Activated CD8-positive, alpha-beta memory T cell treated with anti-CD3 and anti-CD28 coated beads for 1 hour (primary cell): ENCODE measurements at places on chromosomes 1 and 21.

- no peak for DNase-seq
Observed at GRCh38 chr1:243733670-243734307, 116.3 kb downstream of the AKT3 start.

DNA sequence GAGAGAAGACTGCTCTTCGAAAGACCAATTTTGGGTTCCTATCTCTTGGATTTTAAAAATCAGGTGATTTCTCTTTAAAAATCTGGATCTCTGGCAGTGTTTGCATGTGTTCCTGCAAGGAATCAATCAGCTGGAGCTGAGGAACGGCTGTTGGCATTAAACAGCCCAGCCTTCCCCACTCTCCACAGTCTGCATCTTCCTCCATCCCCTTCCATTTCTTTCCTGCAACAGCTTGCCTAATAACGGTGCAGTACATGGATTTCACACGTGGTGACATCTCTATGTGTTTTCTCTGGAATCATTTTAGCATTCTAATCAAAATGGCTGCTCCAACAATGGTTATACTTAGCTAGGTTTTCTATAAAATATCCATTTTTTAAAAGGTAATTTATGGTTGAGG, 20.0 kb downstream of the RIPPLY3 start:
- DNase-seq, result no peak

- DNase-seq, result no peak
Observed at GRCh38 chr1:96364576-96364975, 357.0 kb upstream of the PTBP2 start.

- no peak for DNase-seq
Observed at GRCh38 chr1:13930151-13930550, 230.2 kb downstream of the PRDM2 start.

GRCh38 chr1:45815667-45816458, 12.5 kb downstream of the MAST2 start:
- no peak for DNase-seq

- DNase-seq, result no peak
Observed at GRCh38 chr1:156064615-156065014, 3.7 kb downstream of the RAB25 start.

- DNase-seq, result no peak
Observed at GRCh38 chr1:40880813-40881549, 18.8 kb upstream of the CITED4 start.

- DNase-seq, result no peak
Observed at GRCh38 chr21:34606051-34606450, 8.9 kb downstream of the RCAN1 start.
